ENCODE measurements at places on chromosomes 2 and 18.

DNA sequence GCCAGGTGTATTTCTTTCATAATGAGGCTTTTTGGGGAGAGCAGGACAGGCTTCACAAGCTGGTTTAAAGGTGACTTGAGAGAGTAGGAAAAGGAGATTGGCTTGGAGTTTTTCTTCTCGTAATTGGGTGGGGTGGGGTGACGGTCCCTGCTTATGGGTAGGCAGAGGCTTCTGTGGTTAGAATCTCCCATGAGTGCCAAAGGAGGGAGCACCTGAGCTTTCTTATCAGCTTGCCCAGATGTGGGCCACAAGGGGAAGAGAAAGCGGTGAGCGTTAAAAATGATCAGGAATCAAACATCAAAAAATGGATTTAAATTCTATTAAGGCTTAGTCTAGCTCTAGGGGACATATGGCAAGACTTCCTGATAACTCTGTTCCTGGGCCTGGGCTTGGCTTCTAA, 9.7 kb upstream of the PNPT1 start:
- no peak for DNase-seq

- DNase-seq, result no peak
These were observed 175.5 kb downstream of the ZNF407 start for GRCh38 chr18:74773171-74773624.

GRCh38 chr2:152094014-152094413, 4.8 kb downstream of the CACNB4 start:
- DNase-seq, result no peak

- DNase-seq, result no peak
These were observed 36.0 kb upstream of the VRK2 start for GRCh38 chr2:58010599-58010998.

DNA sequence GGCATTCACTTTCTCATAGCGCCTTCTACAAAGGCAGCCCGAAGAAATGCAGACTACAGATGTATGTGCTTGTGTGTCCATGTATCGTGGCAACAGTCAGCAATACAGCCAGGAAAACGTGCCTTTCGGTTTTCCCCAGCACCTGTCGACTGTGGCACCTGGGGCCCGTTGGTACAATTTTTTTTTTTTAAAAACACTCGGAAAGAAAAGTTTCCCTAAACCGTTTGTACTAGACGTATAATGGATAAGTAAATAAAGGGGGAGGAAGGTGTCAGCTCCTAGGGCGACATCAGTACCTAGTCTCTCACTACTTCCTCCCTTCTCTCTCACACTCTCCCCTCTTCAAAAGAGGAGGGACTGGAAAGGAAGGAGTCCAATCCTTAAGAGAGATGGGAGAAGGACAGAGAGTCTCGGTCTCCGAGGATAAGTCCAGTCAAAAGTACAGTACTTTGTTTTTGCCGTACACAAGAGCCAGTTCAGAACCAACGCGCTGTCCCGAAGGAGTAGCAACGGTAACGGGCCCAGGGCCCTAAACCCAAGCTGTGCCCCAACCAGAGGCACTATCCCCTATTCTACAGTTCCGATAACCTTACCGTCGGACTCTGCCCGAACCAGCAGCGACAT, 759 bp downstream of the PPP4R3B start:
- DNase-seq, result no peak

DNA sequence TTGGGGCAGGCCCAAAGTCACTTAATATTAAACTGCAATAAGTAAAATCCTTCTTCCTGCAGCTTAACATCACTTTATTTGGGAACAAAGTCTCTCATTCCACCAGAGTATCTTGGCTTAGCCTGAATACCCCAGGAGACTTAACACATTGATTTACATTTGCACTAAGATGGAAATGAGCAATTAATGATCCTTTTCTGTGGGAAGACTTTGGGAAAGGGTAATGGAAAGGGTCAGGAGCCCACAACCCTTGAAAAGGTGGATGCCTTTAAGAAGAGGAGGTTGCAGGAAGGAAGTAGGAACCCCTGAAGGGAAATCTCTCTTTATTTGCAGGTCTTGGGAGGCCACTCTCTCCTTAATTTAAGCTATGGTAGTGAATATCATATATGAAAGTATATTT, 28.0 kb upstream of the BARD1 start:
- DNase-seq, result no peak

GRCh38 chr2:109129356-109129920, 433 bp downstream of the SH3RF3 start:
- DNase-seq, result peak; percentile 44

- DNase-seq, result no peak
These were observed 4.6 kb upstream of the MFF start for GRCh38 chr2:227320305-227321094.

- no peak for DNase-seq
These were observed 17.1 kb upstream of the GIGYF2 start for GRCh38 chr2:232680006-232680405.
